ENCODE measurements at places on chromosomes 1 and 21.

DNA sequence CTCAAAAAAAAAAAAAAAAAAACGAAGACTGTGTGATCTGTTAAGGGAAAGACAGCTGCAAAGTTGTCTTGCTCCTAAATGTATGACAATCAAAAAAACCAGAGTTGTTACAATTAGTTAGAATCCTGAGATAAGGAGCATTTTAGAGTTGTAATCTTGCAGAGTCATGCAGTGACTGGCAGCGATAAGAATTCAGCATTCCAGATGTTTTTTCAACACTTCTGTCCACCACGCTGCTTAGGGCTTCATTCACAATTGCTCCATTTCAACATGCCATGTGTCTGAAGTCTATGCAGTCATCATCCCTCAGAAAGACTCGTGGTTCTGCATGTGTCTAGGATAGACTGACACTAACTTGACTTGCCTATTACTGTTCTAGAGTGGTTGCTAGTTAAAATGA is 102.4 kb upstream of the BACE2 start:
- DNase-seq: no peak

DNA sequence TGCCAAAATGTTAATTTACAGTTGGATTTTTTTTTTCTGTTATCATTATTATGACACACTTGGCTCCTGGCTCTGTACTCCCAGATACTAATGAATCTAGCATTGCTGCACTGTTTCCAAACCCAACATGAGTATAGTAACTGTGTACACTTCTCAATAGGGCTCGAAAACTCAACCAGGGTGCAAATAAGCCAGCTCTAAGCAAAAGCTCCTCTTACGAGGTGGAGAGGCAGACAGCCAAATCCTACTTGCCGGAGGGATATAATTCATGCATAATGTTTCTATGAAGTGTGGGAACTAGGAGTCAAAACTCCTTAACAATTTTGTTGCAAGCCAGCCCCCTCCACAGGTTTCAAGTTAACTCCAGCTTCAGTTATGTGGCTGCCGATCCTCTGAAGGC is 510.4 kb upstream of the ZP4 start:
- DNase-seq: no peak

GRCh38 chr1:163932901-163933300 is 611.1 kb downstream of the NUF2 start:
- no peak for DNase-seq

GRCh38 chr1:206578068-206578977 is 33.9 kb downstream of the EIF2D start:
- DNase-seq: no peak

DNA sequence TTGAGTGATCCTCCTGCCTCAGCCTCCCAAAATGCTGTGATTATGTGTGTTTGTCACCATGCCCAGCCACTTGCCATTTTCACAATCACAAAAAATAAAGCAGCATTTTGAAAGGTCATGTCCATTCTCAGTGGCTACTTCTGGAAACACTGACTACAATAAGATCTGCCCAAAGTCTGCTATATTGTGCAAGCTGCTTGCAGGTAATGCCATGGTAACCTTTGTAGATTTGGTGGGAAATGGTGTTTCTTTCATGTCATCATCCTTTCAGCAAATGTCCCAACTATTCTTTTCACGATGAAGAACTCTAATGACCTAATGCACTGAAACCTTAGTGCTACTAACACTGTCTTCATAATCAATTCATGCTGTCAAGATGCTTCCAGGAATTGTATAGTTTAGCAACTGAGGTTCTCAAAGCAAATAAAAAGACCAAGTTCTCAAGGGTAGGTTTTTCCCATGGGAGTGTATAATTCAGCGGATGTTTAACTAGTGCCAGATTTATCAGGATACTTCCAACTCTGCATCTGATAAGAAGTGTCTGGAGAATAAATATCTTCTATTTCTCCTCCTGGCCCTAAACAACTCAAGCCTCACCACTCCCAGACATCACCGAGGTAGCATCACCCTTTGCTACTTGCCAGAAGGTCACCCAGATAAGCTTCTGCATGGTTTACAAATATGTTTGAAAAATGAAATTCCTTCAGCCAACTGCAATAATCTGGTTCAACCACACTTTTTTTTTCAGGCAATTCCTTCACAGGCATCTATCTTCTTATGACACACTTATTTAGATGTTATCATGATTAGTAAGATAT is 132.0 kb upstream of the ZC3H11B start:
- no peak for DNase-seq

GRCh38 chr1:27966402-27967105 is 6.8 kb downstream of the XKR8 start:
- no peak for DNase-seq

DNA sequence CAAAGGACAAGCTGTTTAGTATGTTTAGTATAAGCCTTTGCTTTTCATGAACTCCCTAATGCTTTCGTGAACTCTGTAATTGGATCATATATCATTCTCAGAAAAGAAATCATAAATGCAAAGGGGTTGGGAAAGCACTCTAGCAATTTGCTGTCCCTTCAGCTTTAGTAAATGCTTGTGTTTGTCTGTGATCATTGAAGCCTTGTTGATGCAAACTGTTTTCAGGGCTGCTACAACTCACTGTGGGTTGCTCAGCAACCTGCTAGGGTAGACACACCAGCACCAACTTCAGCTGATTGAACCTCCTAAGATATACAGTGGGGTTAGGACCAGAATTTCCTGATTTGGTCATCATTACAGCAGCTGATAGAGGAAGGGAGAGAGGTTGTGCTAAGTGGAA is 95.0 kb downstream of the SGIP1 start:
- no peak for DNase-seq

GRCh38 chr1:151864411-151864810 is 10.9 kb upstream of the THEM5 start:
- no peak for DNase-seq

GRCh38 chr1:200260597-200261335 is 149.1 kb downstream of the ZNF281 start:
- no peak for DNase-seq

All from effector memory CD8-positive, alpha-beta T cell (primary cell).